ENCODE measurements at places on chromosomes 3 and 15. TPM values are rescaled to one million over a fixed set of nuclear protein-coding genes. Genes with fewer than 3 reads are reported as not detected.

ANKRD63 gene
- 3.0 TPM for total RNA-seq

WDR93 gene
- total RNA-seq, result 0.75 TPM

TTC23 gene
- 8.9 TPM for total RNA-seq

CAPN3 gene
- 161 TPM for total RNA-seq

RASL12 gene
- total RNA-seq, result 11.6 TPM

DNAH12 gene
- total RNA-seq, result 1.5 TPM

ABI3BP gene
- total RNA-seq, result 8.2 TPM

RARB gene
- 11.7 TPM for total RNA-seq

MME gene
- total RNA-seq, result 2.9 TPM

MESP2 gene
- not detected for total RNA-seq

REC114 gene
- total RNA-seq, result not detected

CALML4 gene
- total RNA-seq, result 3.2 TPM

NOX5 gene
- 0.90 TPM for total RNA-seq

P2RY1 gene
- 9.0 TPM for total RNA-seq

WDR53 gene
- total RNA-seq, result 8.8 TPM

GUCA1C gene
- total RNA-seq, result not detected

TMC3 gene
- total RNA-seq, result not detected

CLPX gene
- total RNA-seq, result 51.5 TPM

OCA2 gene
- 5.9 TPM for total RNA-seq

RASGRP1 gene
- 13.7 TPM for total RNA-seq

KCNMB3 gene
- 2.9 TPM for total RNA-seq

RLBP1 gene
- total RNA-seq, result 13.4 TPM

CYP1A2 gene
- total RNA-seq, result not detected

ONECUT1 gene
- total RNA-seq, result not detected

ATP13A5 gene
- total RNA-seq, result 1.2 TPM

GLDN gene
- total RNA-seq, result 112 TPM

OR5AC2 gene
- total RNA-seq, result not detected

CIB1 gene
- total RNA-seq, result 30.4 TPM

ULK4 gene
- 10.0 TPM for total RNA-seq

ZNF860 gene
- 3.2 TPM for total RNA-seq

CHRNA5 gene
- total RNA-seq, result 1.5 TPM

CHST2 gene
- total RNA-seq, result 25.3 TPM

HTD2 gene
- 12.6 TPM for total RNA-seq

C3orf85 gene
- total RNA-seq, result not detected

KBTBD13 gene
- not detected for total RNA-seq

SPRED1 gene
- total RNA-seq, result 53.8 TPM

COL6A5 gene
- not detected for total RNA-seq

PATL2 gene
- 0.79 TPM for total RNA-seq

ZNF501 gene
- total RNA-seq, result 4.5 TPM

SCN11A gene
- 0.46 TPM for total RNA-seq

STAB1 gene
- total RNA-seq, result 84.3 TPM

CLDN16 gene
- total RNA-seq, result 2.3 TPM

FRMD5 gene
- total RNA-seq, result 35.7 TPM

IMPG2 gene
- 1.1 TPM for total RNA-seq

ISLR gene
- total RNA-seq, result 10.3 TPM

CRABP1 gene
- 10.3 TPM for total RNA-seq

TBC1D5 gene
- total RNA-seq, result 75.2 TPM

GP5 gene
- total RNA-seq, result not detected

MAP4 gene
- total RNA-seq, result 439 TPM

TRIM42 gene
- total RNA-seq, result not detected

ARHGEF26 gene
- total RNA-seq, result 17.2 TPM

CRYGS gene
- 7.1 TPM for total RNA-seq

C3orf22 gene
- not detected for total RNA-seq

MAP3K13 gene
- 63.2 TPM for total RNA-seq

PFN2 gene
- 238 TPM for total RNA-seq

C3orf20 gene
- total RNA-seq, result 0.91 TPM

DUOXA2 gene
- not detected for total RNA-seq

FAM81A gene
- total RNA-seq, result 69.3 TPM

NBEAL2 gene
- total RNA-seq, result 23.0 TPM

LDHAL6B gene
- not detected for total RNA-seq
